ENCODE measurements at places on chromosomes 2 and 18. TPM values are rescaled to one million over a fixed set of nuclear protein-coding genes. Genes with fewer than 3 reads are reported as not detected.

GRCh38 chr2:7987992-7988391 is 693.9 kb upstream of the ID2 start:
- no peak for DNase-seq

DNA sequence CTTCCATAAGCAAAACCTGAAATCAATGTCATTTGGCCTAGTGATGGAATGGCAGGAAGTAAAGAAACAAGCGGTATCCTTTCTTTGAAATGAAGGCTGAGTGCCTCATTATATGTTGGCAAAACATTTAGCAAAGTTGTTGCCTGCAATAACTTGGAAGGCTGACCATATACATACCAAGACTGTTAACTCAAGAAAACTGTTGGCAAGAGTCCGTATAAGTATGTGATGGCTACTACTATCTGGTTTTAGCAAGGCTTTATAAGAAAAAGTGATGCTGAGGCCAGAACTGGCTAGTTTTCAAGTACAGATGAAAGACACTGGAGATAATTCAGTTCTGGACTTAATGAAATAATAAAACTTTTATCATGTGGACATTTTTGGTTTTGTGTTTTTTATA is 356.2 kb downstream of the ZNF521 start:
- DNase-seq, result no peak

- DNase-seq, result no peak
Observed at GRCh38 chr2:181163139-181163538, 182.7 kb downstream of the UBE2E3 start.

TACR1 gene
- not detected for total RNA-seq

Data from myocyte (in vitro differentiated cells).